NCI-H1694 treated with DMSO at 0.1 percent for 48 hours (cell line): ENCODE measurements at places on chromosomes 3 and 15.

- no peak for DNase-seq
Observed at GRCh38 chr15:64525828-64526530, 65.6 kb downstream of the ZNF609 start.

DNA sequence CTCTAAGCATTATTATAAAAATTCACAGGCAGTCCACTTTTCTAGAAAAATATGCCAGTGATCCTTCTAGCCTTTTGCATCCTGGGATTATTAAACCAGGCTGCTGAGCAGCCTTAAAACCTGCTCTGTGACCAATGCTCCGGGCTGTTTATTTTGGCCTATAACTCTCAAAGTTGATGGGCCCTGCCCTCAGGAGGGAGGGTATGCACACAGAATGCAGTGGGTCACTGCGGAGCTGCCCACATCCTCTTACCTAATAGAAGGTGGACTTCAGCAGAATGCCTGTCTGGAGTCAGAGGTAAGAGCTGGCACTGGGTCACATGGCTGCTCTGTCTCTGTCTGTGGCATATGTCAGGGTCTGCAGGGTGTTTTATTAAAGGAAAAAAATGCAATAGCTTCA lies 26.0 kb downstream of the CPNE4 start:
- DNase-seq = no peak

- no peak for DNase-seq
Observed at GRCh38 chr3:53238051-53238850, 17.6 kb downstream of the TKT start.

GRCh38 chr15:65421360-65422215 lies 1.2 kb downstream of the IGDCC4 start:
- DNase-seq = no peak
